ENCODE measurements at places on chromosomes 2 and 18.

- no peak for DNase-seq
Observed at GRCh38 chr2:219019436-219019835, 21.9 kb downstream of the CFAP65 start.

GRCh38 chr2:198715302-198715835 is 742.4 kb downstream of the SATB2 start:
- DNase-seq = no peak

- DNase-seq = no peak
Observed at GRCh38 chr2:58055033-58055786, 8.6 kb downstream of the VRK2 start.

DNA sequence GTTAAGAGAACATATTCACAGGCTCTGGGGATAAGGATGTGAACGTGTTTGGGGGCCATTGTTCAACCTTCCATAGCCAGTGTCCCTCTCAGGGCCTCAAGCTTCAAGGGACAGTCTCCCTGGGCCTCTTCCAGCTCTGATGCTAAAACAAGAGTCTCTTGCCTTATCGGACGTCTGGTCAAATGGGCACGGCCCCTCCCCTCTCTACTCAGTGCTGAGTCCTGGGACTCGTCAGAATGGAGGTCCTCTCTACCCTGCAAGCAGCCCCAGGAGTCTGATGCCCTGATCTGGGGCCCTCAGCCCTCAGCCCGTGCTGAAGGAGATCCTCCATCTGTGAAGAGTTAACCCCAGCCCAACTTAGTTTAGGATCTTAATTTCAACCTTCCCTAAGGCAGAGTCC is 198.2 kb downstream of the ZFP36L2 start:
- DNase-seq = no peak

GRCh38 chr2:162677476-162677875 is 161.1 kb downstream of the KCNH7 start:
- DNase-seq = no peak

- DNase-seq = no peak
Observed at GRCh38 chr2:70354264-70354949, 52.5 kb upstream of the FAM136A start.

- no peak for DNase-seq
Observed at GRCh38 chr2:974054-974453, 23.4 kb downstream of the SNTG2 start.

DNA sequence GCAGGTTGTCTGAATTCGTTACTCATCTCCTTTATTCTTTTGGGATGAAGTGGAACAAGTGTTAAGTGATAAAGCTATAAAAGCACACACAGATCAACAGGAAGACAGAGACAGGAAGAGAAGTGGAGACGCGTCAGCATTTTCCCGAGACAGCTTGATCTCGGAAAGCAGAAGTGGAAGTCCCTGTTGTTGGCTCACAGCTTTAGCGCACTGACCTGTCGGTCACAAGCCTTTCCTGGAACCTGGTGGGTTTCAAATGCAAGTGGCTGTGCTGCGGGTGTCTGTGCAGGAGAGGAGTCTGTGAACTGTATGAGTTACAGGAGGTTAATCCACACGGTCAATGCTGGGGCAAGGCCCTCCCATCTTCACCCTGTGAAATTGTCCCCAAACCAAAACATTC is 116.6 kb upstream of the PELI1 start:
- DNase-seq = no peak

DNA sequence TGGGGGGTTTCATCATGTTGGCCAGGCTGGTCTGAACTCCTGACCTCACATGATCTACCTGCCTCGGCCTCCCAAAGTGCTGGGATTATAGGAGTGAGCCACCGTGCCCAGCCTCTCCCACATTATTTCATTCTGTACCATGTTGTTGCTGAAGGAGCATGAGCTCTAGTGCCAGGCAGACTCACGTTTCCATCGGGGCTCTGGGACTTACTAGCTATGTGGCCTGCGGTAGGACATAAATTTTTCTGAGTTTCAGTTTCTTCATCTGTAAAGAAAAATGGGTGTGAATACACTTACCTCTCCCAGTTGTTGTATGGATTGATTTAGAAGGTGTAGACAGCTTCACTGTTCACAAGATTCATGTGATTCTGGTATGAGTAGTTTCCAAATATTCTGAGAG is 30.8 kb upstream of the CCL20 start:
- no peak for DNase-seq

DNA sequence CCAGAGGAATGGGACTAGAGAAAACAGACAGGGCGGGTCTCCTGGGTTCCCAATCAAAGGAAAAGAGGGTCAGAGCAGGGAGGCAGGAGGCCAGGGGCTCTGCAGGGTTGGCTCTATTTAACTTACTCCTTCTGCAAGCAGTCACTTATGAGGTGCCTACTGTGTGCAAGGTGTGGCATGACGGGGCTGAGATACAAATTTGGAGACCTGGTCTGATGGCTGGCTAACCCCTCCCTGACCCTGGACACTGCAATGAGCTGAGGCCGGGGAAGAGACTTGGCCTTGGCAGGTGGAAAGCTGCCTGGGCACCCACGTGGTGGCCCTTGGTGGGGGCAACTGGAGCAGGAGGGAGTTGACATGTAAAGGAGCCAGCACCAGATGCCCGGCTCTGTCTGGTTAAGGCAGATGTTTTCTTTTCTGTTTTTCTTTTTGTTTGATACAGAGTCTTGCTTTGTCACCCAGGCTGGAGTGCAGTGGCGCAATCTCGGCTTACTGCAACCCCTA is 148.5 kb upstream of the GATA6 start:
- no peak for DNase-seq

DNA sequence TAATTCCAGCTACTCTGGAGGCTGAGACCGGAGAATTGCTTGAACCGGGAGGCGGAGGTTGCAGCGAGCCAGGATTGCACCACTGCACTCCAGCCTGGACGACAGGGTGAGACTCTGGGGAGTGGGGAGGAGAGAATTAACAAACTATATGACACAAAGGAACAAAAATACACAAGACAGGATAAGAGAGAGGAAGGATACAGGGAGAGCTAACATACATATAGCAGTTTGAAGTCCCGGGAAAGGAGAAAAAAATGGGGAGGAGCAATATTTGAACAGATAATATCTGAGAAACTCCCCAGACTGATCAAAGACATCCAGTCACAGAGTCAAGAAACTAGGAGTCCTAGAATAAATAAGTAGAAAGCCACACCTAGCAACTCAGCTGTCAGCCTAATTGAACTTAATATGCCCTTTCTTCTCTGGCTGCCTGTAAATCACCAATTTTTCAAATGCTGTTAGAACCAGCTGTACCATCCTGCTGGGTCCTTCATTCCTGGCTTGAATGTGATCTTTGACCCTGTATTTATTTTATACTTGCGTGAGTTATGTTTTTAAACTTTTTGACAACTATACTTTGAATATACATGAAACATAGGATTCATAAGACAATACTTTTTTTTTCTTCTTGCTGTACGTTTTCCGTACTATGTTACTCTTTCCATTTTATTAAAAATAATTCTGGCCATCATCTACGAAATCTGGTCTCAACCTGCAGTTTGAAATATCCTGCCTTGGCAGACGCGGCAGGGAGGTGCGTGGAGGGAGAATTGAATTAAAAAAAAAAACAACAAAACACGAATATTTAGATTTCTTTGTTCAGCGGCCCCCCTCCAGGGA is 876 bp upstream of the CYP27A1 start:
- DNase-seq = no peak

DNA sequence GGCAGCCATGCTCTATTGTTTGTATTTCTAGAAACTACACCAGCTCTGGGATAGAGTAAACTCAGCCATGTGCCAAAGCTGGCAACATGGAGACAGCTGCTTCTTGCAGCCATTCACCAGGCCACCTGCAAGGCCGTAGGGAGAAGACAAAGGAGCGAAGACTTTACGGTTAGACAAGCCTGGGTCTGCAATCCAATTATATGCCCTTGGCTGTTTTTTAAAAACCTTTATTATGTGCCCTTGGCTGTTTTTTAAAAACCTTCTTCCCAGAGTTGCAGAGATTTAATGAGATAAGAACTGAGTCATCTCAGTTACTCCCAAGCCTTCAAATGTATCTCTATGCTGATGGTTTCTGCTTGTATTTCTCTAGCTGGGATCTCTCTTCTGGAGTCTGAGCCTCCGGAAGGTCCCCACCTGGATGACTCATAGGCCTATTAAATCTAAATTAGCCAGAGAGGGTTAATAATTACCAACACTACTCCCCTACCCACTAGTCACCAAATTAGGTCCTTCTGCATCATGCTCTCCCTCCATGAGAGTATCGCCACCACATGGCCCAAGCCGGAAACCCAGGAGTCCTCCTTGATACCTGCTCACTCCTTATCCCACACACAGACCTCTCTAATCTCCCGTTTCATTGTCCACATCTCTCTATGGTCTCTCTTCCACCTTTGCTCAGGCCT is 17.5 kb upstream of the DPP4 start:
- DNase-seq = no peak

DNA sequence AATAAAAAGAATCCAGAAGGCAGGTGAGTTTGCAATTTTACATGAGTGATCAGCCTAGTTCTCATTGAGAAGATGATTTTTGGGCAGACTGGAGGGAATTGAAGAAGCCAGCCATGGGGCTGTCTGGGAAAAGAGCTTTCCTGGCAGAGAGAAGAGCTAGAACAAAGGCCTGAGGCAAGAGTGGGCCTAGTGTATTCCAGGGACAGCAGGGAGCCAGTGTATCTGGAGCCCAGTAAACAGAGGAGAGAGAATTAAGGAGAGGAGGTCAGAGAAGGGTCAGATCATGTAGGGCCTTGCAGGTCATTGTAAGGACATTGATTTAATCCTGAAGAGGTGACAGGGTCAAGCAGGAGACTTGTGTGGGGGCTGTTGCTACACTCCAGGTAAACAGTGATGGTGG is 195.8 kb downstream of the SATB2 start:
- DNase-seq = no peak

DNA sequence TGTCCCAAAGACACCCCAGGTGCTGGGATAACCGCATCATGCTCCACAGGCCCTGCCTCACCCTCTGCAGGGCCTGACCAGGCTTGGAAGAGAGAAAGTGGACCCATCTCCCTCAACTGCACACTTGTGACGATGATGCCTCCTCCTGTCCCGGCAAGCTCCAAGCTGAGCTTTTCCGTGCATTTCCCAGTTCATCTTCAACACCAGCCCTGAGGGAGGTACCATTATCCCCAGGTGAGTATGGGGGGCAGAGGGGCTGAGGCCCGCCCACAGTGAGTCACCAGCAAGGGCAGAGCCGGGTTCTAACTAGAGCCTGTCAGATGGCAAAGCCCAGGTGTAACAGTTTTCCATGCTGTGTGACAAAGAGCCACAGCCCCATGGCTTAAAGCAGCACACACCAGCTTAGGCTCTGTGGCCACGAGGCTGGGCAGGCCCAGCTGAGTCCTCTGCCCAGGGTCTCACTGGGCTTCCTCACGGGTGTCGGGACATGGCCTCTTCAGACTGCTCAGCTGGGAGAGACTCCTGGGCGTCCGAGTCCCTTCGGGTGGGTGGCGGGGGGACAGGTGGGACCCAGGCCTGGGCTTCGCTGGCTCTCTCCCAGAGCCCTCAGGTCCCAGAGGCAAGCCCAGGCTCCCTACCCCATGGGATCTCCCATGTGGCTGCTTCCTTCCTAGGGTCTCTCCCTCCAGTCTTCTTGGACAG is 108.4 kb upstream of the OTOS start:
- DNase-seq = no peak

DNA sequence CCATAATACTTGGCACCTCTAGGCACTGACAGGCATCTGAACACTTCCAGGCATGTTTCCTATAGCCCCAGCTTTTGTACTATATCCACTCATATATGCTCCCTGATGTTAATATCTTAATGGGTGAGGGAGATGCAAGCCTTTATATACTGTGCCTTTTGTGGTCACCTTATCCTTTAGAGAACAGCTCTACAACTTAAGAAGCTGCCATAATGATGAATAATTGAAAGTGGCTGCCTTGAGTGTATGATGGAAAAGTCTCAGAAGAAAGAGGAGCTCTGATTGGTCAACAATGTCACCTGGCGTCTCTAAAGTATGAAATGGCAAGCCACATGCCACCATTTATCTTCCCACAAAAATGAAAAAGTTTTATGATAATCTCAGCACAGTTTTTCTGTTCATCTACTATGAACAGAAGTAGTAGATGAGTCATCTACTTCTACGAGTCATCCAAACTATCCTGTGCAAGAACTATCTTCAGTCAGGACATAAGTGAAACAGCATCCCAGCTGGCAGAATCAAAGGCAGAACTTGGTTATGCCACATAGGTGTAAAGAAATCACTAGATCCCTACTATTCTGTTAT is 997.9 kb upstream of the CELF4 start:
- no peak for DNase-seq

GRCh38 chr2:194363295-194363694 is 1293.7 kb upstream of the SLC39A10 start:
- no peak for DNase-seq

- DNase-seq = peak; percentile 52
Observed at GRCh38 chr2:199603721-199604291, 146.1 kb upstream of the SATB2 start.

GRCh38 chr18:76619261-76619620 is 124.2 kb upstream of the ZNF516 start:
- DNase-seq = peak; percentile 30

DNA sequence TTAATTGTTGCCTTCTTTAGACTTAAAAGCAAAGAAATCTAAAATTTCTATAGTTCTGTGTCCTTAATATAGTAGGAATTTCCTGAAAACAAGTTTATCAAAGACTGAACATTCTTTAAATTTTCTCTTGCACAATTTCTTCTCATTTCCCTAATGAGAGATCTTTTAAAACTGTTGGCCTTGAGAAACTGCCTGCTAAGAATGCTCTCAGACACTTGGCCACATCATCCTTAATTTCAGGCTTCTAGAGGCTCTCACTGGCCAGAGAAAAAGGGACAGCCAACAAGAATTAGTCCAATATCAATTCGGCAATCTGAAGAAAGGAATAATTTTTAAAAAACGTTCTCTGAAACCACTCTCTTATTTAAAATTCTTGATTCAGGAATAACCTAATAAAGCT is 167.0 kb upstream of the CREB1 start:
- no peak for DNase-seq

- DNase-seq = no peak
Observed at GRCh38 chr2:205948496-205948837, 137.5 kb downstream of the INO80D start.

GRCh38 chr2:62713837-62714236 is 8.3 kb downstream of the EHBP1 start:
- DNase-seq = no peak

- DNase-seq = no peak
Observed at GRCh38 chr2:113216321-113216720, 42.5 kb downstream of the PSD4 start.

- no peak for DNase-seq
Observed at GRCh38 chr2:16180631-16181030, 240.3 kb downstream of the MYCN start.

- DNase-seq = no peak
Observed at GRCh38 chr2:172988728-172989127, 86.9 kb upstream of the MAP3K20 start.

- DNase-seq = no peak
Observed at GRCh38 chr18:45482286-45482685, 133.0 kb upstream of the SLC14A2 start.

- peak; percentile 75 for DNase-seq
Observed at GRCh38 chr2:70946832-70947442, 11.2 kb downstream of the ATP6V1B1 start.

- no peak for DNase-seq
Observed at GRCh38 chr2:38178556-38179419, 102.8 kb upstream of the CYP1B1 start.

Measured in nephron progenitor cell (in vitro differentiated cells).